T-helper 9 cell (primary cell): ENCODE measurements at places on chromosomes 6 and 20.

- DNase-seq, result no peak
These were observed 43.0 kb downstream of the BACH2 start for GRCh38 chr6:90253631-90254030.

DNA sequence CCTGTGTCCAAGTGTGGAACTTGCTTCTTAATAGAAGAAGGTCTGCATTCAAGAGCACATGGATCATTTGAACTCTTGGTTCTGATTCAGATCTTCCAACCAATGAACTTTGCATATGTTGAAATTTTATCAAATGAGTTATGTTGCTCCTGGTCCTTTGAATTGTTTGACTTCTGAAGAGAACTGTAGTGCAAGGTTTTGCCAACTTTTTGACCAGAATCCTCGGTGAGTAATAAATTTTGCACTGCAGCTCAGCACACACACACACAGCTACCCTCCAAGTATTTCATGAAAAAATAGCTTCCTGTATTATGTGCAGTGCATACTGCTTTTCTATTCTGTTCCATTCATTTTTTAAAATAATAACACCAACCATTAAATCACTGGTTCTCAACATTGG is 67.5 kb downstream of the BFSP1 start:
- DNase-seq, result no peak

- DNase-seq, result no peak
These were observed 9.4 kb downstream of the MMP24 start for GRCh38 chr20:35235881-35236280.

GRCh38 chr6:25749837-25750236 is 4.7 kb upstream of the SLC17A4 start:
- no peak for DNase-seq

DNA sequence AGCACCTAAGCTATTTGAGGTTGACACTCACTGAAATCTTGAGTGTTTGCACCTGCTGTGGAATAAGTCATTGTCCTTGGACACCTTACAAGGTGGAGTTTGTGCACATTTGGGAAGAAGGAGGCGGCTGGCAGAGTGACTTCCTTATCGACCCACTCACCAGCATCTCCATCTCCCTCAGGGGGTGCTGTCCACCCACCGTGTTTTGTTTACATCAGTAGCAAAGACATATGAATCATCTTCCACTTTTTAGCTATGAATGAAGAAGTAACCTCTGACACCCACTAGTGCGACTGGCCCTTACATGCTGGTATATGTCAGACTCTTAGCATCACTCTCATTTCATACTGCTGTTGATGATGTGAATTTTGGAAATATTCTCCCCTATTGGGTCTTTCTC is 119.5 kb upstream of the SGK1 start:
- no peak for DNase-seq

DNA sequence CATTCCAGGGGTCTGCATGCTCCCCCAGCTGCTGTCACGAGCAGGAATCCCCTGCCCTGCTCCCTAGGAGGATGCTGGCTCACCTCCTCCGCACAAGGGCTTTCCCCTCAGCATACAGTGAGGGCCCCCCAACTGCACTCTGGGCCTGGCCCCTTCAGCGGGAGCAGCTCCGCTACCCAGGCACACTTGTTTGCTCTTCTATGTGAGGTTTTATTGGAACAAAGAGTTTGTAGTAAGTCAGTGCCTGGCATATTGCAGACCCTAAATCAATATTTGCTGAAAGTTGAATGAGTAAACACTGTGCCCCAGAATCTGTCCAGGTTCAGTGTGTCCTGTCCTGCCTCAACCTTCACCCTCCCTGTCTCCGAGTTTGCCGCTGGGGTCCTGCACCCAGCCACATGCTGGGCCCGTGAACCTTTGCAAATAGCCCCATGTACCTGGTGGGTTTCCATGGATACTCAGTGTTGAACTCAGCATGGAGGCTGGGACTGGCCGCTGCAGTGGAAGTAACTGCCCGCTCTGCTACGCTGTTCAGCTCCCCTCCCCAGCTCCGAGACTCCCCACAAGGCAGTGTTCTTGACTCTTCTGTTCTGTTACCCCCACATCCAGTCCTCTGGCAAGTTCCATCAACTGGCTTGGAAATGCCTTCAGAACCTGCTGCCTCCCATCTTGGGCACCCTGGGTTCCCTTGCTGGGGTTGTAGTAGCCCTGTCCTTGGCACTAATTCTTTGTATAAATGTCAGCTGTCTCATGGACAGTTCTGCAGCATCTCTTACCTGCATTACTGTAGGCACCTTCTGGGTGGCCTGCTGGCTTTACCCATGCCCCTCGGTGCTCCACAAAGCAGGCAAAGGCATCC is 15.7 kb downstream of the SLC22A1 start:
- no peak for DNase-seq

- DNase-seq, result no peak
These were observed 251.0 kb downstream of the RNGTT start for GRCh38 chr6:88712243-88712936.

DNA sequence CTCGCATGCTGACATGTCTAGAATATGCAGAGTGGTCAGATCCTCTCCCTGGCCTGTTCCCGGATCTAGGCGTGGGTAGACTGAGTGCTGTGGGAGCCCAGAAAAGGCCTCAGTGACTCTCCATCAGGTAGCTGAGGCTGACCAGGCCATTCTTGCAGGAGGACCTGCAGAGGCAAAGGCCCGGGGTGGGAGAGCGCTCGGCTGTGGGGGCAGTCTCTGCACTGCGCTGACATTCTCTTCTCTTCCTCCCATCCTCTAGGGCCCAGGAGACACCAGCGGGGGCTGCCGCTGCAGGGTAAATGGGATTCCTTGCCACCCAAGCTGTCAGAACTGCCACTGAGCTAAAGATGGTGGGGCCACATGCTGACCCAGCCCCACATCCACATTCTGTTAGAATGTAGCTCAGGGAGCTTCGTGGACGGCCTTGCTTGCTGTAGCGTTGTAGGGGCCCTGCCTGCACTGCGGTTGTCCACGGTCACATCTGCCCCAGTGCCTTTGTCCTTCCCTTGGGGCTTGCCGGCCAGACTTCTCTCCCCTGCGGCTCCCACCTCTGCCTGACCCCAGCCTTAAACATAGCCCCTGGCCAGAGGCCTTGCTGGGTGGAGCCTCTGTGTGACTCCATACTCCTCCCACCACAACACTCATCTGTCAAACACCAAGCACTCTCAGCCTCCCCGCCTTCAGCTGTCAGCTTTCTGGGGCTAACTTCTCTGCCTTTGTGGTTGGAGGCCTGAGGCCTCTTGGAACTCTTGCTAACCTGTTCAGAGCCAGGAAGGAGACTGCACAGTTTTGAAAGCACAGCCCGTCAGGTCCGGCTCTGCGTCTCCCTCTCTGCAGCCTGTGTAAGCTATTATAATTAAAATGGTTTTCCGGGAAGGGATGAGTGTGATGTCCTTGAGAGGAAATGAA is 22.2 kb downstream of the RBCK1 start:
- no peak for DNase-seq
